ENCODE measurements at places on chromosomes 3 and 15. TPM values are rescaled to one million over a fixed set of nuclear protein-coding genes. Genes with fewer than 3 reads are reported as not detected.

- no peaks in the 10 kb centered on the region for H3K27me3 ChIP-seq
- H3K27ac ChIP-seq, result no peak overlapping the region
- no peak for DNase-seq
- H3K4me1 ChIP-seq, result no peaks in the 10 kb centered on the region
These were observed 51.4 kb upstream of the SOX2 start for GRCh38 chr3:181660337-181660736.

- no peaks in the 10 kb centered on the region for H3K27me3 ChIP-seq
- DNase-seq, result no peak
- H3K36me3 ChIP-seq, result no peaks in the 10 kb centered on the region
- H3K27ac ChIP-seq, result no peak overlapping the region
These were observed 124.6 kb downstream of the TGFBR2 start for GRCh38 chr3:30730967-30731366.

DNA sequence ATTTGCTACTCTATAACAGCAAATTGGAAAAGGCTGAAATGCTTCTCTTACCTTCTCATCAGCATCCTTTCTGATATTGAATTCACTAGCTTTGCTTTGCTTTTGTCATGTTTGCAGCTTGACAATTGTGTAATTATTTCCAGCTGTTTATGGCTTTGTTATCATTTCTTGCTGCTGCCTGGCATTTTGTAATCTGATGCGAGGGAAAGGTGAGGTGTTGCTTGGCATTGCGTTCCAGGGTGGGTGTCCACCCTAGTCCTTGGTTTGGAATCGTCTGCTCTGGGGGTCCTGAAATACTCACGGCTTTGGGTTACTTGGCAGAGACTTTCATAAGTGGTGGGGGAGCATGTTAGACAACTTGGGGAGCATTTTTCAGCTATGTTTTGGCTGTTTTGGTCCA lies 2.9 kb downstream of the CACNA2D3 start:
- H3K27ac ChIP-seq, result no peak overlapping the region
- H3K27me3 ChIP-seq, result peaks cover 8% of the 10 kb centered on the region
- no peak for DNase-seq
- no peak overlapping the region for H3K4me3 ChIP-seq
- no peaks in the 10 kb centered on the region for H3K36me3 ChIP-seq

GRCh38 chr3:143000528-143000927 lies 842 bp upstream of the U2SURP start:
- H3K27me3 ChIP-seq, result no peaks in the 10 kb centered on the region
- H3K27ac ChIP-seq, result peak overlapping the region; percentile 86
- no peak for DNase-seq
- H3K36me3 ChIP-seq, result no peaks in the 10 kb centered on the region
- peaks cover 16% of the 10 kb centered on the region for H3K4me1 ChIP-seq

DNA sequence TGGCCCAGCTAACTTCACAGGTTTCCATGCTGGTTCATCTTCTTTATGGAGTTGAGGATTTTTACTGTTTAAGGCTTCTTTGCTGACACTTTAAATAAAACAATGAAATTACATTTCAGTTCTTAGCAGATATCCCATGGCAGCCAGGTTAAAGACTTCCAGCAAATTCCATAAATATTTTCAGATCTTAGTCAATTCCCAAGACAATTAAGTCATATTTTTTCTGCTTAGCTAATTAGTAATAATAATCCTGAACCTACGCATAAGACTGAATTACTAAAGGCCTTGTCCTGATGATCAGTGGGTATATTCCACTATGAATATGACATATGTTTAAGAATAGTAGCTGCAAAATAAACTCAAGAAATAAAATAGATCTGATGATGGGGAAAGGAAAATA lies 83.3 kb downstream of the NR2E3 start:
- H3K27me3 ChIP-seq, result no peaks in the 10 kb centered on the region
- no peak overlapping the region for H3K4me3 ChIP-seq
- no peak for DNase-seq
- peaks cover 26% of the 10 kb centered on the region for H3K36me3 ChIP-seq

Gene TNFSF10
- total RNA-seq, result 277 TPM
